ENCODE measurements at places on chromosomes 2 and 18. TPM values are rescaled to one million over a fixed set of nuclear protein-coding genes. Genes with fewer than 3 reads are reported as not detected.

SPC25 gene
- total RNA-seq, result 18.6 TPM

ABCG5 gene
- total RNA-seq, result not detected

KCNG3 gene
- 0.54 TPM for total RNA-seq

ALPI gene
- not detected for total RNA-seq

C2orf49 gene
- 16.4 TPM for total RNA-seq

RAB11FIP5 gene
- total RNA-seq, result 29.9 TPM

NYAP2 gene
- total RNA-seq, result not detected

DNAH7 gene
- 1.0 TPM for total RNA-seq

NPHP1 gene
- 8.2 TPM for total RNA-seq

KCNIP3 gene
- total RNA-seq, result 2.3 TPM

PMAIP1 gene
- 13.7 TPM for total RNA-seq

SERPINB7 gene
- total RNA-seq, result 2.0 TPM

ALPG gene
- total RNA-seq, result 0.71 TPM

CWC22 gene
- 12.9 TPM for total RNA-seq

C2orf76 gene
- 15.4 TPM for total RNA-seq

AQP4 gene
- not detected for total RNA-seq

STEAP3 gene
- total RNA-seq, result 54.9 TPM

AMMECR1L gene
- 16.1 TPM for total RNA-seq

ACOXL gene
- total RNA-seq, result not detected

ANKRD53 gene
- total RNA-seq, result 0.28 TPM

NCKAP1 gene
- total RNA-seq, result 96.1 TPM

EMILIN1 gene
- total RNA-seq, result 0.43 TPM

BOLA3 gene
- 119 TPM for total RNA-seq

LBH gene
- total RNA-seq, result 189 TPM

RFX8 gene
- total RNA-seq, result not detected

EN1 gene
- total RNA-seq, result 0.83 TPM

ARHGAP25 gene
- total RNA-seq, result 0.29 TPM

Data from A549 treated with dexamethasone at 1 μM for 4 hours (cell line).